ENCODE measurements at places on chromosomes 4 and X.
A peak's percentile ranks its signal among the peaks of the same experiment; 100 is the strongest.

- DNase-seq, result no peak
Observed at GRCh38 chr4:111775556-111776297, 369.5 kb upstream of the FAM241A start.

DNA sequence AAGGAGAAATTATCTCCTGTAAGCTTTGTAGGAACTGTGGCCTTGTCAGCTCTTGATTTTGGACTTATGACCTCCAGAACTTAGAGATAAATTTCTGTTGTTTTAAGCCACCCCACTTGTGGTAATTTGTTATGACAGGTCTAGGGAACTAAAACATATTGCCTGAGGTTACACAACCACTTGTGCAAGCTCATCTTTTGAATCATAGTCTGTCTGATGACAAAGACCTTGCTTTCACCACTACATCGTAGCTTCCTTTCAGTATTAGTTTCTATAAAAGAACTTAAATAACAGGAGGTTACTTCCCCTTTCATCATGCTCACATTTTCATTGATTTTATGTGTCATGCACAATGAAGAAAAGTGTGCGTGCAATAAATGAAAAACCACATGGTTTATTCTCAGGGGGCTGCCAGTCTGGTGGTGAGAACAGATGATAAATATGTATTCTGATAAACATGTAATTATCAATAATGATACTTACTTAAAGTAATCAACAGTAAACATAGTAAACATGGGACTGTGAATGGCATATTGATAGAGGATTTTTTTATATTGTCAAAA, 690.0 kb upstream of the HS3ST1 start:
- no peak for DNase-seq

DNA sequence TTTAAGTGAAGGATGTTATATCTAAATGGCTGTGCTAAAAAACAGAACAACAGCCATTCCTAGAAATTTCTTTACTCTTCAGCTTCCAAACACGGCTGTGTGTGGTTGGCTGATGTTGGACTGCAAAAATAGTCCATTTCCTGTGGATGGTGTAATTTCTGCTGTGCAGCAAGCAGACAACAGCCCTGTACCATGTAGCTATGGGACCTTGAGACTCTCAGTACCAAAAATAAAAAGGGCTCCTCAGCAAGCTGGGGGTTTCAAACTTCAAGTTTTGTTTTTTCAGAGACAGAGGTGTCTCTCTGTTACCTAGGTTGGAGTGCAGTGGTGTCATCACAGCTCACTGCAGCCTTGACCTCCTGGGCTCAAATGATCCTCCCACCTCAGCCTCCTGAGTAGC, 18.1 kb downstream of the CD40LG start:
- no peak for DNase-seq

DNA sequence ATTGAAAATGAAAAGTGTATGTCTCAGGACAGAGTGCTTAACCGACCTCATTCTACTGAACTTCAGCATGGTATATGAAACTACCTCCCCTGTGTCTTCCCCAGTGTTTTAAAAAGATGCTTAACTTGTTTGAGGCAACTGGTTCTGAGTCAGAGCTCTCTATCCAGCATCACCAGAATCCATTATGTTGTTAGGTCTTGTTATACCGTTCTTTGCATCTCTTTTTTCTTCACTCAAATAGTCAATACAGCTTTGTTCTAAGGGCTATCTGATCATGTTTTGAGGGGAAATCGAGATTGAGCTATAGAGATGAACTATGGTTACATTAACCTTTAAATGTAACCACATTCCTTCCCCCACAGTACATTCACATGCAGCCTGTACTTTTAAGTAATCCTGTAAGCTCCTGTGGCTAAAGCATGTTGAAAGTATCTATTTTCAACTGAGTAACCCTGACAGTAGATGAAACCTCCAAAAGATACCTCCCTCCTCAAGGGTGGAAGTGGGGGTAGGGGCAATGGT, 514.4 kb downstream of the RPA4 start:
- no peak for DNase-seq

GRCh38 chrX:134161162-134161561, 75.8 kb upstream of the CCDC160 start:
- DNase-seq, result no peak

- peak; percentile 64 for DNase-seq
Observed at GRCh38 chr4:87679449-87680169, 29.5 kb downstream of the DMP1 start.

GRCh38 chrX:69919749-69920148, 130.0 kb downstream of the AWAT2 start:
- no peak for DNase-seq

- no peak for DNase-seq
Observed at GRCh38 chrX:39203427-39203826, 402.2 kb downstream of the MID1IP1 start.

- DNase-seq, result no peak
Observed at GRCh38 chr4:175929932-175930331, 117.9 kb upstream of the GPM6A start.

DNA sequence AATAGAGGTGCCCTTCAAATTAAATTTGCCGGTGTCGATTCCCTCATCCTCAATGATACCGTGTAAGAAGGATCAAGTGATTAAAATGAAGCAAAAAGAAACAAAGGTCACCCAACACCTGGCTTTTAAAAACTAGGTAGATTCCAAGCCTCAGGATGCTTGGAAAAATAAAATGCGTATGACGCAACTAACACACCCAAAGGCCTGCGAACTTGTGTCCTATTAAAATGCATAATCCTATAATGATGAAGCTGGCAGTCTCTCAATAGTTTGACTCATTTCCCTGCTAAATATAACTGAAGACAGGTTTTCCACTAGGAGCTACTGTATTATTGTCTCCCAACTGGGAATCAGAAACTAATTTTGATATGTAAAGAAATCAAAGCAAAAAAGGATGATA, 263.2 kb downstream of the DHX15 start:
- no peak for DNase-seq

- no peak for DNase-seq
Observed at GRCh38 chrX:10579112-10580011, 41.0 kb downstream of the MID1 start.

Data from activated effector memory CD4-positive, alpha-beta T cell treated with anti-CD3 and anti-CD28 coated beads, Interleukin-2, amount 50 U/mL, for 16 hours (primary cell).